ENCODE measurements at places on chromosomes 1 and 21.

DNA sequence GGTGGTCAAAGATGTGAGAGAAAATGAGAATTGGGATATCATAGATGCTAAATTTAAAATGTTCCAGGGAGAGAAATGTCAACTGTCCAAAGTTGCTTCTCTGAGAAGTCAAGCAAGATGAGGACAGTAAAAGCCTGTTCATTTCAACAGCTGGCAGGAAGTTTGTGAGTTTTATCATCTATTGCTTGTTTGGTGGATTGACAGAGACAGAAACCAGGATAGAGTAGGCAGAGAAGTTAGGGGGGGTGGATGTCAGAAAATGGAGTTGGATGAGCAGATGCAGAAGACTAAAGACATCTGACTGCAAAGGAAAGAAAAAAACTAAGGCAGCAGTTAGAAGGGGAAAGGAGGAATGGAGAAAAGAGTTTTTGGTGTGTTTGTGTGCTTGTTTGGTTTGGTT is 78.4 kb downstream of the AK5 start:
- DNase-seq: no peak

- DNase-seq: no peak
These were observed 10.2 kb downstream of the TRAF3IP3 start for GRCh38 chr1:209766051-209766450.

GRCh38 chr1:24898152-24898908 is 31.7 kb downstream of the RUNX3 start:
- peak; percentile 54 for DNase-seq

GRCh38 chr1:162676750-162677149 is 44.5 kb downstream of the DDR2 start:
- DNase-seq: no peak

DNA sequence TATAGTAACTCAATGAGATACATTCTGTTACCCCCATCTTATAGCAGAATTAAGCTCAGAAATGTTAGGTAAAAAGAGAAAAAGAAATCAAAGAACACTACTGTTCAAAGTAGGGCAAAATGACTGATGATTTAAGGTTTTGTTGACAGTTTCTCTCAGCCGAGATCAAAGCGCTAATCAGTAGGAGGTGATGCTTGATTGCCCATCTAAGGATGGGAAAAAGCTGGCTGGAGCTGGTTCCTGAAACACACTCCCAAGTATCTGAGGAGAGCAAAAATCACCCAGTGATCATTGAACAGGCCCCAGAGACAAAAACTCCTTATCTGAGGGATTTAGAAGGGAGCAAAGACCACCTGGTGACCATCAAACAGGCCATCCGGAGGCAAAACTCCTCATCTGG is 64.5 kb upstream of the CSF1 start:
- no peak for DNase-seq

DNA sequence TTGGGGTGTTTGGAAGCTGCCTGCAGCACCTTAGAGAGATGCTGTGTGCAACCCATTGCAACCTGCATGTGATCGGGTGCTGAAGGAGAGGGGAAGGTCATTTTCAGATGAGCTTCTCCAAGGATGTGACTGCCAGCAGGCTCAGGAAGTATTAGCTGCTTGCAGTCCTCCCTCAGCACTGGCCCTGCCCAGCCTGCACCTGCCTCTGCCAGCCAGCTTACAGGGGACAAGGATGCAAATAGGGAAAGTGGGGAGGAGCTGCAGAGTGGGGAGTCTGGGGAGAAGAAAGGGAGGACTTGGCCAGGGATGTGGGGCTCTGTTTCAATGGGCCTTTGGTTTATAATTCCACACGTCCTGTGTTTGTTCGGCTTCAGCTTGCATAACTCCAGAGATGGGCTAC is 254.5 kb downstream of the RRAGC start:
- DNase-seq: no peak

- DNase-seq: no peak
These were observed at the start of gene ELAPOR1 for GRCh38 chr1:109113590-109114341. ELAPOR1 (plus strand) TSS chr1:109114115; CDS start chr1:109114184, 69 bp downstream.

- peak; percentile 51 for DNase-seq
These were observed 2.3 kb downstream of the ATP1A1 start for GRCh38 chr1:116375148-116375886.

GRCh38 chr1:33384040-33384812 is 46.7 kb downstream of the PHC2 start:
- DNase-seq: no peak

DNA sequence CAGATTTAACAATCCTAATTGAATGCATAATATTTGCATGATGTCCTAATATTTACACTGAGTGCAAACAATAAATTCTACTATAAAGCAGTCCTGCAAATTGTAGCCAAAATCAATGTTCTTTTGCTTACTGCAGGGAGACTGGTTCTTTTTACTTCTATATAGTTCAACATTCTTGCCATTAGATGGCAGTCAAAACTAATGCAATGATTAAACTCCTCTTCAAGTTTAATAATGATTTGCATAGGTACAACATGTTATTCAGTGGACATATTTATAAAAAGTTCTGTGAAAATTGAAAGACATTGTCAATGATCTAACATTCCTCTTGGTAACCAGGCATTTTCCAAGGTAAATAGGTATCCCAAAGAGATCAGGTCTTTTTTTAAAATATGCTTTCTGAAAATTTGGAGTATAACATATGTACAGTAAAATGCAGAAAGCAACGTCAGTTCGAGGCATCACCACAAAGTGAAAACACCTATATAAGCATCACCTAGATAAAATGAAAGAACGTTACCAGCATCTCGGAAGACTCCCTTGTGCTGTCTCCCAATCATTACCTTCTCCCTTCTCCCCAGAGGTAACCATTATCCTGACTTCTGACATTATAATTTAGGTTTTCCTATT is 9.8 kb upstream of the FNBP1L start:
- peak; percentile 77 for DNase-seq

DNA sequence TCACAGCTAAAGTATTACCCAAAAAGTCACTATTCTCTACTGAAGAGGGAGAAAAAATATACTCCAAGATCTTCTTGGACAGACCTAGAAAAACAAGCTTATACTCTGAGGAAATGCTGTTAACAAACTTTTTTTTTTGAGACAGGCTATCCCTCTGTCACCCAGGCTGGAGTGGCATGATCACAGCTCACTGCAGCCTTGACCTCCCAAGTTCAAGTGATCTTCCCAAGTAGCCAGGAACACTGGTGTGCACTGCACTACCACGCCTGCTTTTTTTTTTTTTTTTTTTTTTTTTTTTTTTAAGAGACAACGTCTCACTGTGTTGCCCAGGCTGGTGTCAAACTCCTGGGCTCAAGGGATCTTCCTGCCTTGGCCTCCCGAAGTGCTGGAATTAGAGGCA is 17.3 kb downstream of the GLRX2 start:
- DNase-seq: no peak

- no peak for DNase-seq
These were observed 31.0 kb downstream of the C1orf185 start for GRCh38 chr1:51133045-51133444.

DNA sequence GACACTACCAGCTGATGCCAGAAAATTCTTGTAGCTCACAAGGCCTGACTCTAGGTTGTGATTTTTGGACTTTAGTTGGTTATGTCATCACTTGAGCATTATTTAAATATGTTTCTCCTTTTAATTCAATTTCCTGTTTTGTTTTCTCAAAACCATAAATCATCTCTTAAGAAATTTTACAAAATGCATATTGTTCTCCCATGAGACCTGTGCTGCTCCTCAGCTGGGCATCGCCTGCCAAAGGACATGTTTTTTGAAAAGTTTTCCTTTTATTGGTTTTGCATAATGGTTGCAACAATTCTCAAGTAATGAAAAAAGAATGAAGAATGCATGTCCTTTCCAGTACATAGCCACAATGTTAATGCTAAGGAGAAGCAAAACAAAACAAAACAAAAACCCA is 204.7 kb upstream of the LYPLAL1 start:
- DNase-seq: no peak

- DNase-seq: no peak
These were observed 663.9 kb downstream of the PTPRU start for GRCh38 chr1:29900104-29900679.

DNA sequence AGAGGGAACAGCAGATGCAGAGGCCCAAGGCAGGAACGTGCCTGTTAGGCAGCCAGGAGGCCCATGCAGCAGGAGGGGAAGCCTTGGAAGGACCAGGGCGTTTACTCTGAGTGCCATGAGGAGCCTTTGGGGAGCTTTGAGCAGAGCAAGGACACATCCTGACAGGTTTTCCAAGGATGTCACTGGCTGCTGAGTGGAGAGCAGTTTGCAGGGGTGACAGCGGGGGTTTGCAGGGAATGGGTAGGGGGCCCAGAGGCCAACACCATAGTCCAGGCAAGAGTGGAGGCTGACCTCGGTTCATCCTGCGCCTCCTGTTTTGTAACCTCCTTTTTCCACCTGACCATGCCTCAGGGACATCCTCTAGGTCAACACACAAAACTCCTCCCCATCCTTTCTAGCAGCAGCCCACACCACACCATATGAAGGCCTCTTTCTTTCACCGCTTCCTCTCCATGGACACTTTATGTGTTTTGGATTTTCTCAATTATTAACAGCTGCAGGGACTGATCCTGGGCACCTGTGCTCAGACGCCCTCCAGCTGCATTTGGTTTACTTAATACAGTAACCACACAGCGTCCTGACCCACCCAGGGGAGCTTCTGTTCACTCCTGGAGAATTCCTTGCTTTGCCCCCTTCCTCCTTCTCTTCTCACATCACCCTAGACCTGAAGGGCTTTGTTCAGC is 528.5 kb downstream of the MATN1 start:
- no peak for DNase-seq

DNA sequence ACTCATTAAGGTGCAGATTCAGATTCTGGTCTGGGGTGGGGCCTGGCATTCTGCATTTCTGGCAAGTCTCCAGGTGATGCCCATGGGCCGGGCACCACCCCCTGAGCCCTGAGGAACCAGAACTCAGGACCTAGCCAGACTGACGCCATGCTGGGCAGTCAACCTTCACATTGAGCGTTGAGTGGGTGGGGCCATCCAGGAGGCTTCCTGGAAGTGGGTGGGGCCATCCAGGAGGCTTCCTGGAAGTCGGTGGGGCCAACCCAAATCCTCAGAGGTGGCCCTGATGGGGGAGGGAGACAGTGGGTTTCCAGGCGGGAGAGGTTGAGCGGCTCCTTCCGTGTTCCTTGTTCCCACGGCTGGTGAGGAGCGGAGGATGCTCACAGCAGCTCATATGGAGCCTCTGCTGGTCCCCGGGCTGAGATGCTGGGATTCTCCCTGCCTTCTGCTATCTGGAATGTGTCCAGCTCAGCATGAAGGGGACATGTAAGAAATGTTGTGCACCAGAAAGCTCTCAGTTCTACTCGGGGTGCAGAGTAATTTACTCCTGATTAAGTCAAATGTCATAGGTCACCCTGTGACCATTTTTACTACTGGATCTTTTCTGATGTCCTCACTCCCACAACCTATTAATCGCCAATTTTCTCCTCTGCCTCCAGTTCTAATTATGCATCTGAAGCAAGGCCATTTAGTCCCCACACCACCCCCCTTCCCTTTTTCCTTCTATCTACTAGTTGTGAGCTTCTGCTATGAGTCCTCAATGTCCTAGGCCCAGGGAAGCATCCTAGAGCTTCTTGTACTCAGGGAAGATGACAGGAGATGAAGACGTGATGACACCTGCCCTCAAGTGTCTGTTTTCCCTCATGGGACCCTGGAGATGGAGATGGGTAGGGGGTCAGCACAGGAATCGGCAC is 435.4 kb downstream of the PTPRU start:
- DNase-seq: no peak

GRCh38 chr1:236167154-236167553 is 24.8 kb downstream of the GPR137B start:
- DNase-seq: no peak

- DNase-seq: no peak
These were observed 125.1 kb downstream of the PLA2G4A start for GRCh38 chr1:186953876-186954275.

- peak; percentile 26 for DNase-seq
These were observed 494.7 kb upstream of the ADGRL2 start for GRCh38 chr1:81305997-81306452.

DNA sequence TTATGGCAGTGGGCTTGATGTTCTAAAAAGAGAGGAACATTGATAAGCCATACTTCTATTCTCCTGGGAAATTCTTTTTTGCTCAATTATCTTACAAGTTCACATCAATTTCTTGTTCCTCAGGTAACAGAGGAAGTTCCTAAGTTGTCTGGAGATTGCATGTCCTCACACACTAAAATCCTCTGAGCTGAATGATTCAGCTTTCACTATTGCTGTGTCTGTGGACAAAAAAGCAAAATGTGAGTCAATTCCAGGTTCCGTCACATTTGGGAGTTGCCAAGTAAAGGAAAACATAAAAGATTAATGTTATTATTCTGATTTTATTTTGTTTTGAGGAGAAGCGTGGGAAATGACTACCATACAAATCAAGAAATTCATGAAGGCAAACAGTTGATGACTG is 316.7 kb downstream of the CHRM3 start:
- DNase-seq: no peak

GRCh38 chr1:230632273-230632873 is 9.9 kb upstream of the COG2 start:
- peak; percentile 66 for DNase-seq

- peak; percentile 9 for DNase-seq
These were observed 703 bp downstream of the ERI3 start for GRCh38 chr1:44354268-44354839.

GRCh38 chr1:117814856-117815797 is 114.3 kb downstream of the GDAP2 start:
- DNase-seq: no peak

GRCh38 chr1:33810571-33810970 is 53.3 kb upstream of the HMGB4 start:
- DNase-seq: no peak

- peak; percentile 6 for DNase-seq
These were observed 242.5 kb upstream of the TMPRSS15 start for GRCh38 chr21:18646116-18646515.

- no peak for DNase-seq
These were observed 115.9 kb downstream of the IFI44 start for GRCh38 chr1:78765489-78765888.

GRCh38 chr21:27369978-27370571 is 403.2 kb upstream of the ADAMTS5 start:
- DNase-seq: no peak

GRCh38 chr21:28892199-28893111 is 100.2 kb downstream of the LTN1 start:
- DNase-seq: no peak

GRCh38 chr1:13622446-13622845 is 38.8 kb downstream of the PDPN start:
- DNase-seq: no peak

DNA sequence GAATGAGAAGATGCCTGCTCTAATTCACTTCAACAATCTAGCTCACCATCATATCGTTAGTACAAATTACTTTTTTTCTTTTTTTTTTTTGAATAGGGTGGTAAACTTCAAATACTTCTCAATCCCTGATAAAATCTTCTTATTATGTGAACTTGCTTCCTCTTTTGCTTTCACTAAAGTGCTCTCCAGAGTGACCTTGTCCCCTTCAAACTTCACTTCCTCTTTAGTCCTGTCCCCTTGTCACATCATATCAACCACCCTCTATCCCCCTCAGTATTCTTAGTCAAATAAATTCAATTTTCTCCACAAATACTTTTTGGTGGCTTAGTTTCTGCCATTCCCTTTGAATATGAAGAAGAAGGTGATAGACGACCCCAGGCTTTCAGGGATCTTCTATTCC is 124.9 kb upstream of the PLXNA2 start:
- DNase-seq: no peak

- no peak for DNase-seq
These were observed 517 bp downstream of the LRIG2 start for GRCh38 chr1:113073479-113073950.
